NCI-H460 (cell line): ENCODE measurements at places on chromosomes 4 and X. TPM values are rescaled to one million over a fixed set of nuclear protein-coding genes. Genes with fewer than 3 reads are reported as not detected.

BTK gene
- total RNA-seq: 0.05 TPM in 1 of 2 replicates, not detected in the other

CT47B1 gene
- total RNA-seq: not detected in 2 replicates

CTAG1B gene
- not detected in 2 replicates for total RNA-seq

RENBP gene
- 0.66 and 0.87 TPM in 2 replicates for total RNA-seq

ZDHHC15 gene
- total RNA-seq: not detected in 2 replicates

PF4V1 gene
- 0.27 TPM in 1 of 2 replicates, not detected in the other for total RNA-seq

TMEM154 gene
- 3.5 and 4.2 TPM in 2 replicates for total RNA-seq

ATP1B4 gene
- not detected in 2 replicates for total RNA-seq

PAGE5 gene
- total RNA-seq: not detected in 2 replicates
